ENCODE measurements at places on chromosomes 6 and 20. TPM values are rescaled to one million over a fixed set of nuclear protein-coding genes. Genes with fewer than 3 reads are reported as not detected.

DNA sequence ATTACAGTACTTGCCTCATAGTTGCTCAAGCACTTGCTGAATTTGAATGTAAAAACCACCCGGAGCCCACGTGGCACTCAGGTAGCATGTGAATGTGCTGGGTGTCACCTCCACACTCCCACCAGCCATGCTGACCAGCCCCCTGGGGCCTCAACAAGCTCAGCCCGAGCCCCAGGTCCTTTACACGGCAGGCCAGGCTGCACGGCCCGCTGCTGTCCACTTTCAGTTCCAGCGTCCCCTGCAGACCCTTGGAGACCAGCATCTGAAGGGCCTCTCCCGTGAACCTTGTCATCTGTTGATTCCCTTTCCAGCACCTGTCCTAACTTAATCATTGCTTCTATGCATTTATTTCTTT lies 33.3 kb upstream of the ZBP1 start:
- DNase-seq = no peak

- DNase-seq = no peak
These were observed 150.1 kb downstream of the DOK5 start for GRCh38 chr20:54625497-54625896.

The GLP1R gene
- polyA plus RNA-seq = 0.84 TPM

- DNase-seq = peak; percentile 64
These were observed 125.8 kb downstream of the MRPL14 start for GRCh38 chr6:44001318-44002066.

The ECHDC1 gene
- polyA plus RNA-seq = 67.3 TPM

GRCh38 chr6:17640477-17640917 lies 40.4 kb downstream of the FAM8A1 start:
- DNase-seq = no peak
